ENCODE measurements at places on chromosomes 11 and 22. TPM values are rescaled to one million over a fixed set of nuclear protein-coding genes. Genes with fewer than 3 reads are reported as not detected.

Gene CHADL
- total RNA-seq: 0.18 TPM

Gene KDM4E
- total RNA-seq: not detected

GRCh38 chr11:5581014-5581413 is 337 bp downstream of the OR52B6 start:
- no peak for DNase-seq

DNA sequence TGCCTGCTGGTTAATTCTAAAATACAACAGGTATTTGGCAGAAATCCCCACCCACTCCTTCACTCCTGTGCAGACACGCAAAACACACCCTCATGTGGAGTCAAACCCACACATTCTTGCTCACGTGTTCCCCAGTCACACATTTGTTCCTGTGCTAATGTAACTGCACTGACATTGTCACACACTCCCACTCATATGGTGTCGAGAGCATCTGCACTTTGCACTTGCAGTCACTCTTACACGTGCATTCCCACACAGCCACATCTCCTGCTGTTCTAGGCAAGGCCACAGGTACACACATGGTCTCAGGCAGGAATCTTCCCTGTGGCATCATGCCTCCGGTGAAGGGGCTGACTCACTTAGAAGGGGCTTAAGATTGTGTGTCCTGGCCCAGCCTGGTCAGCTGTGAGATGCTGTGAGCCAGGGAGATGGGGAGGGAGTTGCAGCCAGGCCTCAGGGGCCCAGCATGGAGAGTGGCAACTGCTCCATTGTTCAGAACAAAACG is 395.0 kb downstream of the TENM4 start:
- no peak for DNase-seq

DNA sequence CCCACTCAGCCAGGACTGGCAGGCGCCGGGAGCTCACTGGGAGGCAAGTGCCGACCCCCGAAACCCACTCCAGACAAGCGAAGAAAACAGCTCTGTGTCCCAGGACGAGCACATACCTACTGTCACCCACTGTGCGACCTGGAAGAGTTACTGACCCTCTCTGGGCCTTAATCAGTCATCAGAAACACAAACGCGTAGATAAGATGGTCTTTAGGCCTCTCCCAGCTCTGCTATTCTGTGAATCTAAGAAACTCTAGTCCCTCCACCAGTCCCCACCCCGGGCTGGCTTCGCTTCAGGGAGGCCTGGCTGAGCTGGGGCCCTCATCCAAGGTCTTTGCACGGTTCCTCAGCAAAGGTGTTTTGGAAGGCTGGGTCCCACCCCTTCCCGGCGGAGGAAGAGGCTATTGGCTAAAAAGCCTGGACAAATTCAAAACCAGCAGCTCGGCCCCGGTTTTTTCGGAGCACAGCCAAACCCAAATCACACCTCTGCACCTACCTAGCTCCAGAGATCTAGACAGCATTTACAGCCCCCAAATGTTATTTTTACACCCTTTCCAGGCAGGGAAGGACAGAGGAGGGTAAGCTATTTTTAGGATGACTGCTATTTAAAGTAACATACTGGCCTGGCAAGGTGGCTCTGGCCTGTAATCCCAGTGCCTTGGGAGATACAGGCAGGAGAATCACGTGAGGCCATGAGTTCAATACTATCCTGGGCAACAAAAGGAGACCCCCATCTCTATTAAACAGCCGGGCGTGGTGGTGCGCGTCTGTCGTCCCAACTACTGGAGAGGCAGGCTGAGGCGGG is 13.2 kb upstream of the HDHD5 start:
- DNase-seq: no peak

GRCh38 chr22:26536056-26536761 is 23.9 kb upstream of the TFIP11 start:
- no peak for DNase-seq

GRCh38 chr11:113272927-113273615 is 41.3 kb upstream of the TTC12 start:
- no peak for DNase-seq

Gene OR52A1
- not detected for total RNA-seq

GRCh38 chr11:46267930-46268329 is 9.5 kb upstream of the CREB3L1 start:
- DNase-seq: no peak

Gene C1QTNF6
- total RNA-seq: 10.3 TPM

DNA sequence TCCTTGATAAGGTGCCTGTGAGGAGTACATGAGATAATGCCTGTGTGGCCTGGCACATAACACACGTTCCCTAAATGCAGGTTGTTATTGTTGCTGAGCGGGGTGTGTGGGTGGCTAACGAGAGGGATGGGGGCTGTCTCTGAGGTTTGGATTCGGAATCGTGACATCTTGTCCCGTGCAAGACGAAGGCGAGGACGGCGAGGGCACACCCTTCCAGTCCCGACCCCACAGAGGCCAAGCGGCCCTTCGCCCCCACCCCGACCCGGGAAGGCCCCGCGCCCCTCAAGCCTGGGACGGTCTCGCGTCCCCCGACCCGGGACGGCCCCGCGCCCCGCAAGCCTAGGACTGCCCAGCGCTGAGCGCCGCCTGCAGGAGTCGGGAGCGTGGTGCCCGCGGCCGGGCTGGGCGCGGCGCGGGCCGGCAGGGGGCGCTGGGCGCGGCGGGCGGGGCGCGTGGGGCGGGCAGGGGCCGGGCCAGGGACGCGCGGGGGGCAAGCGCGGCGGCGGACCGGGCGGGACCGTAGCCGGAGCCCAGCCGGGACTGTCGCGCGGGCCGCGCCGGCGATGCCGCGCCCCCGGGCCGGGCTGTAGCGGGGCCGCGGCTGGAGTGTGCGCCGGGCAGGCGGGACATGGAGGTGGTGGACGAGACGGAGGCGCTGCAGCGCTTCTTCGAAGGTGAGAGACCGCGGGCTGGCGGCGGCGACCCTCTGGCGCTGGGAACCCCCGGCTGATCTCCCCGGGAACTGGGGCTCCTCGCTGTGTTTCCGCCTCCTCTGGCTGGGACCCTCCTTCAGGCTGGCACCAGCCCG is at the start of gene MYRF:
Gene MYRF, plus strand, starts transcription at position 520 of the 808 bp plus-strand sequence. Its CDS starts 109 bp downstream, at position 629.
- DNase-seq: peak; percentile 73

GRCh38 chr11:95138448-95138847 is 48.8 kb downstream of the ENDOD1 start:
- DNase-seq: no peak
